ENCODE measurements at places on chromosomes 6 and 20. TPM values are rescaled to one million over a fixed set of nuclear protein-coding genes. Genes with fewer than 3 reads are reported as not detected.

- no peak for DNase-seq
Observed at GRCh38 chr20:4788314-4788713, 66.6 kb downstream of the PRND start.

DNA sequence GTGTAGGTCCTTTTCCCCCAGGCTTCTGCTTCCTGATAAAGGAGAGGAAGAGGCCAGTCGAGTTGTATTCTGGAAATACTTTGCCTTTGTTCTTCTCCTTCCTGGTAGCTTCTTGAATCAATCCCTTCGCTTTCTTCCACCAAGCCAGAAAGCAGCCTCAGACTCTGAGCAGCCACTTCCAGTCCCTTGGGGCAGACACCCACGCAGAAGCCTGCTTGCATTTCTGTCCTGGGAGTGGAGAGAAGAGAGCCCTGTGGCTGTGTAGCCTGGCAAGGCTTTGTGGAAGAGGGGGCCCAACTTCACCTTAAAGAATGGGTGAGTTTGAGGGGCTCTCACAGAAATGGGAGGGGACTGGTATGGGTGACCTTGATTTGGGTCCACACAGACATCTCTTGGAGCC lies 211.0 kb upstream of the SSTR4 start:
- no peak for DNase-seq

The CCDC170 gene
- total RNA-seq: 6.4 TPM

The ARG1 gene
- total RNA-seq: not detected

The SLC22A16 gene
- 0.24 TPM for total RNA-seq

The MROH8 gene
- 4.6 TPM for total RNA-seq

Measured in ovary (tissue), 10 donors.